ENCODE measurements at places on chromosomes 5 and 9.

- DNase-seq: no peak
These were observed 2.6 kb downstream of the ABL1 start for GRCh38 chr9:130837643-130838042.

DNA sequence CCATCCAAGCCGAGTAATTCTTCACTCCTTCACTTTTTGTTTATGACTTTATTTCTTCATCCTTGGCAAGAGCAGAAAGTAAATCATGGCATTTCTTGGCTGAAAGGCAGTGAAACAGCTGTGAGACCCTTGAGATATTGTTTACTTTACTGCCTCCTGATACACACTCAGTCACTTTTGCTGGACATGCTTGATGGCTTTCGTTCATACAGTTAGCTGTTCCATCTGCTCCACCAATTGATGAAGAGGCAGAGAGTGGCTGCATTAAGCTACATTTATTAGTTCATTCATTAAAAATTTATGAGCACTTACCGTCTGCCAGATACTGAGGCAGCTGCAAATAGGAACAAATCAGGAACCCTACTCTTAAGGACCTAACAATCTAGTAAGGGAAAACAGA lies 184.4 kb upstream of the OR13F1 start:
- DNase-seq: no peak

GRCh38 chr5:138560971-138561370 lies 14.2 kb downstream of the HSPA9 start:
- DNase-seq: no peak

GRCh38 chr5:113320273-113320780 lies 114.5 kb downstream of the TSSK1B start:
- DNase-seq: no peak

GRCh38 chr5:41527201-41527779 lies 16.9 kb upstream of the PLCXD3 start:
- DNase-seq: no peak

DNA sequence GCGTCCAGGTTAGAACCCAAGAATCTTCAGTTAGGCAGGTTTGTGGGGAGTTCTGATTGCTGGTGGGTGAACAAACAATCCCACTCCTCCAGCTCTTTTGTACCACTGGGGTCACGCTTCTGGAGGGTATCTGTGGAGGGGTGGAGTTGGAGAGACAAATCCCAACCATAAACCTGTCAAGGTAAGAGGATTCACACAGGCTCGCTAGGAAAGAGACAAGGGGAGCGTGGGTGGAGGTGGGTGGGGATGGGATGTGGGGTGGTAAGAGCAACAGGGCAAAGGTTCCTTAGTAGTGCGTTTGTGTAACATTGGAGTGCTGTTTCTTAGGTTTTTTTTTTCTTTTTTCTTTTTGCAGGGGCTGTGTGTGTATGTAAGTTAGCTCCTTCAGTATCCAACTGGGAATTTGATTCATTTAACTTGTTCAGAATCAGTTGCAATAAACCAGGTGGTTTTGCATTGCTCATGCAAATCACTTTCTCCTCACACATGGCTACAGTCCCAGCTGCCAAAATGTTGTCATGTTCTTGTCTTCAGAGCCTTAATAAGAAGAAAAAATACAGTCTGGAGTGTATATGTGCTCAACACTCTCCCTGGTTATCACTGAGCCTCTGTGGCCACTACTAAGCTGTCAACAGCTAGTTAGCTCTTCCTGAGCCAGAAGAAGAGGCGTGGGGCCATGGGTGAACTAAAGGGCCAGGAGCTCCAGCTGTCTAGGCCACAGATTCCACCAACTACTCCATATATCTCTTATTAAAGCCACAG lies 164.0 kb upstream of the RAD23B start:
- DNase-seq: no peak

GRCh38 chr9:29668732-29669131 lies 2095.5 kb upstream of the C9orf72 start:
- no peak for DNase-seq
